ENCODE measurements at places on chromosomes 11 and 22.
A peak's percentile ranks its signal among the peaks of the same experiment; 100 is the strongest.

DNA sequence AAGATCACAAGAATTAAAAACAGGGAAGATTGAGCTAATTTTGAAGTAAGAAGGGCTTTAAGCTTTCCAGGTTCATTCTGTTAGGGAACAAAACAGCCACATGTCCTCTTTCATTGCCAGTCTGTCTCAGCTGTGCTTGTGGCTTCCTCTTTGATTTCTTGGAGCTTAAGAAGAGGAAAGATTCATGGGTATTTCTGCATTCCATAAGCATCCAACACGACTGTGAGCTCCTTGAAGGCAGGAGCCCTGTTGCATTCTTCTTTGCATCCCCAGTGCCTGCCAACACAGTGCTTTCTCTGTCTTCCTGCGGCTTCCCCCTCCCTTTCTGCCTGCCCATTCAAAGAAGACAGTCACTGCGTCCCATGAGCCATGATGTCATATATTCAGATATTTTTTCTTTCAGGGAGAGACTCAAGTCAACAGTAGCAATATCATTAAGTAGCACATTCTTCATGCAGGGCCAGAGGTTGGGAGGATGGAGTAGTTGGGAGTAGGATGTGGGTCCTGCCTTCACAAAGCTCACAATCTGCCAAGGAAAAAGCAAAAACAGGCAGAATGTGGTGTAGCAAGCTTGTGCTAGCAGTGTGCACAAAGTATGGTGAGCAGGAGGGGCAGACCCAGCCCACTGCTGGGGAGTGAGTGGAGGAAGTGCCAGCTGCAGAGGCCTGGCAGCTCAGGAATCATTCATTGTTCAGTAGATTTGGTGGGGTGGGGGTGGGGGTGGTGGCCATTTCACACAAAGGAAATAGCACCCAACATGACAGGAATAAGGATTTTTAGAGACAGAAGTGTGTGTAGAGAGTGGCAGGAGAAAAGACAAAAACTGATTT is 162.1 kb upstream of the RASSF10 start:
- no peak for DNase-seq

- DNase-seq = no peak
These were observed 65.0 kb upstream of the HMGXB4 start for GRCh38 chr22:35192129-35192918.

DNA sequence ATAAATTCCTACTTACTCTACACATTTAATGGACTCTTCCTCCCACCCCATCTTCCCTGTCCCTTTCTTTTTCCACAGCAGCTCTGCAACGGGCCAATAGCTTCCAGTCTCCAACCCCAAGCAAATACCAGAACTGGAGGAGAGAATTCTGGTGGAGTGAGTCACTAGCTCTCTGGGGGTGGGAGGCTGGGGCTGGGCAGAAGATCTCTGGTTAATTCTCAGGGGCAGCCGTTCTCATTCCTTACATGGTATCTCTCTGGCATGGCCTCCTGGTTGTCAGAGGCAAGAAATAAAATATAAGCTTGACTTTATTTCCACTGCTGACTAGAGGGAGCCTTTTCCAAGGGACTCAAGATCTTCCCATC is 90.4 kb upstream of the PARVA start:
- no peak for DNase-seq

GRCh38 chr11:124069429-124070401 is 28.6 kb upstream of the OR10G7 start:
- DNase-seq = peak; percentile 66

DNA sequence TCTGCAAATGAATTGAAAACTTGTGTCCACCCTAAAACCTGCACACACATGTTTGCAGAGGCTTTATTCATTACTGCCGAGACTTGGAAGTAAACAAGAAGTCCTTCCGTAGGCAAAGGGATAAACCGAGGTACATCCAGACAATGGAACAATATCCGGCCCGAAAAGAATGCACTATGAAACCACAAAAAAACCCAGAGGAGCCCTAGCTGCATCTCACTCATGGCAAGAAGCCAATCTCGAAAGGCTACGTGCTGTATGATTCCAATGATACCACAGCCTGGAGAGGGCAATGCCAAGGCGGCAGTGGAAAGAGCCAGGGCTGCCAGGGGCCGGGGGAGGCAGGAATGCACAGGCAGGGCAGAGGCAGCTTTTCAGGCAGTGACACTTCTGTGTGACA is 3.2 kb upstream of the MRPL23 start:
- no peak for DNase-seq

DNA sequence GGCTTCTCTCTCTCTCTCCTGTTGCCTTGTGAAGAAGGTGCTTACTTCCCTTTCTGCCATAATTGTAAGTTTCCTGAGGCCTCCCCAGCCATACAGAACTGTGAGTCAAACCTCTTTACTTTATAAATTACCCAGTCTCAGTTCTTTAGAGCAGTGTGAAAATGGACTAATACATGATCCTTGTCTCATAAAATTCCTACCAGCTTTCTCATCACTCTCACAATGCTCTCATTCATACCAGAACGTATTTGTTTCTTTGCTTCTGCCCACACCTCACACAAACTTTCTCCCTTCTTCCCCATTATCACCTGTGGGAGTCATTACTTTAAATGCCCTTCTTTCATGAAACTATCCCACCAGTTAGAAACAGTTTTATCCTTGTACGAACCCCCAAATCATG is 62.7 kb upstream of the ARHGAP42 start:
- DNase-seq = no peak

- no peak for DNase-seq
These were observed 13.1 kb upstream of the GRK3 start for GRCh38 chr22:25551396-25551795.

DNA sequence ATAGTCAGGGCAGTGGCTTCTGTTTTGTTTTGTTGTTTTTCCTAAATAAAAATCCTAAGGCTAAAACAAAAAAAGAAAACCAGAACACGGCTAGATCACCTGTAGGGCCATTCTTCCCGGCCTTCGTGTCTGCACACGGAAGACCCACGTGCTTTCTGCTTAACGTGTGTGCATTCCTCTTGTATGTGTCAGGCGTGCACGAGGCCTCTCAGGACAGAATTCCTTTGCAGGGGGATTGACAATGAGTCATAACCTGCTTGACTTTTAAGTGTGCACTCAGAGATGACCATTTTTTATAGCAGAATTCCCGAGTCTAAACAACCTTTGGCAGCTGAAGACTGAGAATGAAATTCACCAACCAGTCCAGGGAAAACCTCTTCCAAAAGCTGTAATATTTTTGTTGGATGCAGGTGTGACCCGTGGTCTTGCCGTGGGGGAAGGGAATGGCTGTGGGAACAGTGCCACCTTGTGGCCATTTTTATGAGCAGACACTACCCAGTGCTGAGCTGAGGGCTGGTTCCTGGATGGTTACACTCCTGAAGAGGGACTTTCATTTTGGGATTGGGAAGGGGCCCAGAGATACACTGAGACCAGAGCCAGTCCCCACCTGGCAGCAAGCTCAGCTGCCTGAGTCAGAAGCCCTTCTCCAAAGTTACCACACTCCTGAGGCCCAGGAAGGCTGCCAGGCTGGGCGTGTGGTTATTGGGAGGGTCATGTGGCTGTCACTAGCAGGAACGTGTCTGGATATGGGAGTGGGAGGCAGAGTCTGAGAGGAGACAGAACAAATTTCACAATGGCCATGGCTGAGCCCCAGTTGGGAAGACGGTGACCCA is 35.7 kb upstream of the DKK3 start:
- DNase-seq = peak; percentile 64

- no peak for DNase-seq
These were observed 36.2 kb downstream of the CCDC73 start for GRCh38 chr11:32758291-32758690.

- DNase-seq = no peak
These were observed 206.5 kb upstream of the PDGFD start for GRCh38 chr11:104370478-104370877.
